ENCODE measurements at places on chromosomes 11 and 22. TPM values are rescaled to one million over a fixed set of nuclear protein-coding genes. Genes with fewer than 3 reads are reported as not detected.

NCR3LG1 gene
- 1.1 TPM for total RNA-seq

OR52H1 gene
- total RNA-seq, result 0.20 TPM

GRCh38 chr11:129271030-129271429 lies 78.9 kb upstream of the ARHGAP32 start:
- DNase-seq, result no peak

GRCh38 chr22:30922151-30922611 lies 46.4 kb downstream of the MORC2 start:
- DNase-seq, result peak; percentile 59

GRCh38 chr22:31614781-31615490 lies 47.1 kb downstream of the PISD start:
- no peak for DNase-seq

- no peak for DNase-seq
Observed at GRCh38 chr11:94272738-94273313, 31.6 kb upstream of the IZUMO1R start.

- DNase-seq, result no peak
Observed at GRCh38 chr11:22677153-22677903, 10.9 kb downstream of the GAS2 start.

DNA sequence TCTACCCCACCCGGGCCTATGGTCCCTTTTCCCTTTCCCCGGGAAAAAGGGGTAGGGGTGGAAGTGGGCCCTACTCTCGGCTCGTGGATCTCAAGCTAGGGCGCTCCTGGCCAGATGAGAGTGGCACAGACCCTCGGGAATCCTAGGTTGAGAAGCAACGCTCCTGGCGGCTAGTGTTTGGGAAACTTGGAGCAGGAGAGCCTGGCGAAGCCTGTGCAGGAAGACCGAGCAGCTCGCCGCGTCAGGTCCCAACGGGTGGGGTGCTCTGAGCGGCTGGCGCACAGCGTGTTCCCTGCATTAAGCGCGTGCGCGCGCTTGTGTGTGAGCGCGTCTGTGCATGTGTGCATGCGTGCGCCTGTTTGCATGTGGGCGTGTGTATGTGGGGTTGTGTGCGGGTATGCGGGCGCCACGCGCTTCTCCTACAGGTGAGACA lies 7.1 kb upstream of the FLI1 start:
- DNase-seq, result peak; percentile 41
